ENCODE measurements at places on chromosomes 11 and 22.

GRCh38 chr22:50670513-50670912 is 2.1 kb upstream of the SHANK3 start:
- DNase-seq, result no peak

- DNase-seq, result no peak
These were observed 782.5 kb downstream of the ETS1 start for GRCh38 chr11:127804747-127805400.

GRCh38 chr11:101323997-101324396 is 194.4 kb upstream of the PGR start:
- DNase-seq, result no peak

DNA sequence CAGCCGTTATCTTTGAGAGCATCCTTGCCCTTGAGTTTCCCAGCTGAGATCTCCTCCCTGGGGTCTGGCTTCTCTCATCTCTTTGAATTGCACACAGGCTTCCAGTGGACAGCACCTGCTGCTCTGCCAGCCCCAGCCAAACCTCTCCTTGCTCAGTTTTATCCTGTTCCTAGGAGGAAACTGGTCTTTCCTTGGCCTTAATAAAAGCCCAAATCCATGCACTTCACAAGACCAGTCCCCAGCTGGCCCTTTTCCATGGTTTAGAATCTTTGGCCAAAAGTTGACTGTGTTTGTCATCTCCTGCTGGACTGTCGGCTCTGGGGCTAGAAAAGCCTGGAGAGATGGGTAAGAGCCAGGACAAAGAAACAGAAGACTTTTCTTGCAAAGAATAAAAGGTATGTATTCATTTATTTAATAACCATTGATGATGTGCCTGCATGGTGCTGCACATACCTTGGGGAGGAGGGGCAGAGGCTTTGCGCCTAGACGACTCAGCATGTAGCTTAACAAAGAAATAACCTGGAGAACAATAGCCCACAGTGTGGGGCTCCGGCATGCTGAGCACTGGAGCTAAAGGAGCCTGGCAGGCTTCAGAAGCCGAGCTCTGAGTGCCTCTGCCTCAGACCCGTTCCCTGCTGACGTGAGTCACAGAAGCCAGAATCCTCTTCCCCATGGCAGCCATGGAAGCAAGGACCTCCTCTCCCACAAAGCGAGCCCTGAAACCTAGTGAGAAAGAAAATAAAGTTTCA is 319.3 kb upstream of the B3GAT1 start:
- DNase-seq, result no peak

DNA sequence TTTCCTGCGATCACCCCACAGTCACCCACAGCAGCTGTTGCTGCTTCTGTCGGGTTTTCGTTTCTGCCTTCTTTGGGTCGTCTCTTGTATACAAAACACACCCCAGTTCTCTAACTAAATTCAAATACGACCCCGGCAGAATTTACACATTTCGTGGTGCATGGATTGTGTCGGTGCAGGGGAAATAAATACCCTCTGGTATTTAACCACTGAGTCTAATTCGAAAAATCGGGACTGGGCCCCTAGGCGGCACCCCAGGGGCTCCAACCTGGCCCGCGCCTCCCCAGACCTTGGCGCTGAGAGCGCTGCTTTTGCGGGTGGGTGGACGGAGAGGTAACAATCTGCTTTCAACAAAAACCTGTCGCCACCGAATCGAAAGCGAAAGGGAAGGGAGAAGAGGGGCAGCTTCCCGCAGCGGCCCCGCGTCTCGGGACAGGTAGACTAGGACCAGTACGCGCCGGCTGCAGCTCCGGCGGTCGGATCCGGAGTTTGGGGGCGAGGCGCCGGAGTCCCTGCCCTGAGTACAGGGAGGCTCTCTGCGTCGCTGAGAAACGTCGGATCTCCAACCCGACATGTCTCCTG is 4.4 kb downstream of the ALX4 start:
- DNase-seq, result peak; percentile 6

GRCh38 chr11:109735128-109735527 is 313.1 kb downstream of the C11orf87 start:
- no peak for DNase-seq

- DNase-seq, result no peak
These were observed 23.8 kb downstream of the DRD4 start for GRCh38 chr11:660681-661444.

GRCh38 chr11:3154001-3154599 is 11.0 kb downstream of the OSBPL5 start:
- DNase-seq, result no peak
